ENCODE measurements at places on chromosomes 7 and 10.

GRCh38 chr10:93006435-93007039 lies 54.1 kb upstream of the CYP26C1 start:
- DNase-seq = peak; percentile 14

DNA sequence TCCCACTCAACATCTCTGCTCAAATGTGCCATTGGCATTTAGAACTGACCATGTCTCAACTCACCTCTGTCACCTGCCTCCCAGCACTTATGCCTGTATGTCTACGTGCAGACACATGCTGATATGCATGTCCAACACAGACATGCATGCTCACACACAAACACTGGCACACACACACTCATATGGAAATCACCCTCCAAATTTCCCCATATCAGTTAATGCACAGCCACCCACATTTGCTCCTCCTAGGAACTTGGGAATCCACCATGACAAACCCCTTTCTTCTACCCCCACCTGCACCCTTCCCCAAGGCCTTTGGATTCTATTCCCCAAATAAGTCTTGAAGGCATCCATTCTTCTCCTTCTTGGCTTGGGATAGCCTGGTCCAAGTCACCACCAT lies 4.4 kb downstream of the FAM170B start:
- no peak for DNase-seq

GRCh38 chr10:125233726-125234125 lies 73.4 kb upstream of the CTBP2 start:
- DNase-seq = no peak

DNA sequence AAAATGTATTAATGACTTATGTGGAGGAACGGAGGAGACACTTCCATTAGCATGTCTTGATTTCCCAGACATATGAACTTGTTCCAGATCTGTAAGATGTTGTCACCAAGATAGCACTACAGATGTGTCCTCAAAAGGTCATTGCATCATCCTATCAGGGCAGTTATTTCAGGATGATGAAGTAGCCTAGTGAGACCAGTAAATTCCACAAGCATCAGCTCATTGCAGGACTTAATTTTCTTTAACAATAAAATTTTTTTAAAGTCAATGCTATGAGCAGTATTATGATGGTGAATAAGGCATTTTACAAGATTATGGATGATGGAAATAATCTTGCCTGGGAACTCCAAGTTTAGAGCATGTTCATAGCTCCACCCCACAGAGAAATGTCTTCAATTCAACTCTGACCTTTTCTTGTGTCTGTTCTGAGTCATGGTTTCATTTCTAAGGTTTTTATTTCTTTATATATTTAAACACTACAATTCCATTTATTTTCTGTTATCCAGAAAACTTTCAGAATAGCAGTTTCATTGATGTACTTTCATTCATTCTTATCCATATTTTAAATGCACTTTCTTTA lies 1203.3 kb upstream of the CELF2 start:
- no peak for DNase-seq

- DNase-seq = no peak
These were observed 34.8 kb downstream of the JMJD1C start for GRCh38 chr10:63430999-63431356.

GRCh38 chr7:40015790-40016296 lies 65.8 kb downstream of the CDK13 start:
- DNase-seq = peak; percentile 66

All from GM10248 (cell line).